Urothelium cell line (cell line): ENCODE measurements at places on chromosomes 3 and 15.

- DNase-seq = no peak
These were observed 597.5 kb upstream of the ROBO2 start for GRCh38 chr3:76442374-76442915.

DNA sequence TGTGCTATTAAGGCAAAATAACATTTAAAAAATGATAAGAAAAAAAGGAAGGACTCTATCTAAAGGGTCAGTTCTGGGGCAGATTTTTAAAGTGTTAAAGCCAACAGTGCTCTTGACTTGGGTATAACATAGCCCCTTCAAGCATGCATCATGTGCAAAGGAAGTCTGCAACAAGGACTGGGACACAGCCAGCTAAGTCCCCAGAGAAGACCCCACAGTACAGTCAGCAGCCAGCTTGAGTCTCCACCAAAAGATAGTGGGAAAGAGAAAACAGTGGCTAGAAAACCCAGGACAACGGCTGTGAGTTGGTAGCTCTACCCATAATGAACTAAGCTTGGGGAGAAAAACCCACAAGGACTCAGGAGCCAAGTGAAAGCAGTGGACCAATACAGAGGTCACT is 86.4 kb upstream of the DCLK3 start:
- no peak for DNase-seq

DNA sequence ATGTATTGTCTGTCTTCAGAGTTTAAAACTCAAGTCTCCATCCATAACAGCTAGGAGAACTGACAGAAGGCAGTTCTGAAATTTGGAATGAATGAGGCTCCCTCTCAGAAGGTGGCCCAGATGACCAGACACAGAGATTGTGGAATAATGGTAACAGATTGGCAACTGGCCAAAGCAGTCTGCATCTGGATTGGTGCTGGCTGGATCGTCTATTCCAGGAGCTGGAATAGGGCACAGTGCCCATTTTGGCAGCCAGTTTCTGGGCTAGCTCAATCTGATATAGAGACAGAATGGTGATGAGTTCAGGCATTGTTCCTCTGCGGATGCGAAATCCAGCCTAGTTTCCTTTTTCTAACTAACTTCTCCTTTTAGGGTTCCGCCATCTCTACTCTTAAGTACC is 851.7 kb downstream of the PDCD6IP start:
- DNase-seq = no peak

DNA sequence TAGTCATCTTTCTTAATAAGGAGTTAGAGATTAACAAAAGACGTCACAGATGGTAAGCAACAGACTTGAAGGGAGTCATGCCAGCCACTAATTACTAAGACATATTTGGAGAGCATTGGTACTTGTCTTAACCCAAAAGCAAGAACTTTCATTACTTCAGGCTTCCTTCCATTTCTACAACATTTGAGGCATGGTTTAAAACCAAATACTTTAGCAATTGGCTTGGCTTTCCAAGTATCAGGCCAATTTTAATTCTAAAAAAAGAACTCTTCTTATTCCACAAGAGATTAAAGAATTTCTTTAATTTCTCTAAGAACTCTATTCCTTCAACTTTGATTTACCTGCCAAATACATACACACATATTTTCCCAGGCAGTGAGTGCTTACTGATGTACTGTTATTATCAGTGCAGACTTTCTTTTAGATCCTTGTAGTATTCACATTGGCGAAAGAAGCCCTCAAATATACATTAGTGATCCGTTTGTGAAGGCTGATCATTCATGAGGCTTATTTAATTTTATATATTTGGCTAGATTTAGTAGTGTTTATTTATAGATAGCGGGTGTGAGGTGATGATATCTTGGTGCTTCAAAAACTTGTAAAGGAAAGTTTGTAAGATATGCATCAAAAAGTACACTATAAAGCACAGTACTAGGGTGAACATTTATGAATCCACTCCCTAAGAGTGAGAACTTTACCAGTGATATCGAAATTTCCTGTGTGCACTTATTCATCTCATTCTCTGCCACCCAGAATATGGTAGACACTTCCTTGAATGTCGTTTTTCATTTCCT is 229.2 kb downstream of the MFSD1 start:
- DNase-seq = no peak

DNA sequence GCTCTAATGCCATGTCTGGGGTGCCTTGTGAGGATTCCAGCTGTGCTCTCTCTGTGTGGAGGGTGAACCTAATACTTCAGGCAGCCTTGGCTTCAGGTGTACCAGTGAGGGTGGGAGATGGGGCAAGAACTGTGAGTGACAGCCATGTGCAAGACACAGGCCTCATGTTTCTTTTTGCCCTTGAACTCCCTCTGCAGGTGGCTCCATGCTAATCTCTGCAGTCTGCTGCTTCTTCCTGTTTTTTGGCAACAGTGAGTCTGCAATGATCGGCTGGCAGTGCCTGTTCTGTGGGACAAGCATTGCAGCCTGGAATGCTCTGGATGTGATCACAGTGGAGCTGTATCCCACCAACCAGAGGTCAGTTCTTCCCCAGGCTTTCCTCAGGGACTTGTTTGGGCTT is 189.3 kb downstream of the SV2B start:
- no peak for DNase-seq

GRCh38 chr3:143511174-143511879 is 336.9 kb downstream of the SLC9A9 start:
- DNase-seq = no peak

DNA sequence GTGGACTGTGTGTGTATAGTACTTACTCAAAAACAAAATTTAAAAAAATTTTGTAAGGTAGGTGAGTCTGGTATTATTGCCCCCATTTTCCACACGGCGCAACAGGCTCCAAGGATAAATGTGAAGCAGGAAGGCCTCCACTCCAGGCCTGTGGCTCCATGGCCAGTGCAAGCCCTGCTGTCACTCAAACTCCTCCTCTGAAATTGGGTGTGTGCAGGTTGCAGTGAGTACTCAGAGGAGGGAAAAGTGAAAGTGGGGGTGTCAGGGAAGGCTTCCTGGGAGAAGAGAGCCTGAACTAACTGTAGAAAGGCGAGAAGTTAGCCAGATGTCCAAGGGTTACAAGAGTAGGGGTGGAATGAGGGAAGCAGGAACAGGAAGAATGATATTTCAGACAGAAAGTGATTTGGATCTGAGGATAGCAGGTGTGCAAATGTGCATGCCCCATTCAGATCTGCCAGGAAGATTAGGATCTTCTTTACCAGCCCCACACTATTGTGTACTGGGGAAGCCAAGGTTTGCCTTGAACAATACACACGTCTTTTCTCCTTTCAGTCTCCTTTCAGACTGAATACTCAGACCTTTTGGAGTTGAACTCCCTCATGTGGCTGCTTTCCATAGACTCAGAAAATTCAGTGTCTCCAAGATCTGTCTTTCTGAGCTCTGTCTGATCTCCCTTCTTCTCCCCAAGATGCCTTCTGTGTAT is 48.7 kb upstream of the RYK start:
- no peak for DNase-seq

GRCh38 chr3:78046566-78046965 is 1006.7 kb downstream of the ROBO2 start:
- DNase-seq = no peak

DNA sequence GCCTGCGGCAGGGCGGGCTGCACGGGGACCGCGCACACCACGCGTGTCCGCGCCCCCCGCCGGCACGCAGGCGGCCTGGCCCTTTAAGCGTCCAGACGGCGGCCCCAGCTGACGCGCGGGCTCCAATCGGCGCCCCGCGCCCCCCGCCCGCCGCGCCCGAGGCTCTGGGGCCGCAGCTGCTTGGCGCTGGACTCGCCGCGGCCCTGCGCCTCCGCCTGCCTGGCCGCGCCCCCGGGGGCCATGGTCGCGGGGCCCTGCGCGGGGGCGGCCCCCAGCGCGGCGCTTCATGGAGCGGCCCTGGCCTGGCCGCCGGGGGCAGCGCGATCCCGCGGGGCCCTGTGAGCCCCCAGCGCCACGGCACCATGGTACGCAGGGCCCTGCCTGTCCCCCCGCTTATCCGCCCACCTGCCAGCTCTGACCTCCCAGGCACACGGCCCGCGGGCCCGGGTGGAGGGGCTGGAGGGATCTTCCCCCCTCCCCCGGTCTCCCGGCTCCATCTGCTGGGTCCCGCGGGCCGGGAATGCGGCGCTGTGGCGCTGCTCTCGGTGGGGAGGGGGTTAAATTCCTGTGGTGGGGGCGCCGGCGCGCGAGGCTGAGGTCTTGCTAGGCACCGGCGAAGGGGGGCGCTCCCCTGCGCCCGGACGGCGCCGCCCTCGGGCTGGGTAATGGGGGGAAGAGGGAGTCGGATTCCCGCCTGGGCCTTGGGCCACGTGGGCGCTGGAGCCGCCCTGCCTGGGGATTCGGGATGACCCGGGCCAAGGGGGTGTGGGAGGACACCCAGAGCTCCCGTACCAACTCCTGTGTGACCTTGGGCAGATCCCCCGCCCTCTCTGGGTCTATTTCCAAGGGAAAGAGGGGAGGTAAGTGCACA is 1.1 kb downstream of the ZBTB47 start:
- peak; percentile 71 for DNase-seq

DNA sequence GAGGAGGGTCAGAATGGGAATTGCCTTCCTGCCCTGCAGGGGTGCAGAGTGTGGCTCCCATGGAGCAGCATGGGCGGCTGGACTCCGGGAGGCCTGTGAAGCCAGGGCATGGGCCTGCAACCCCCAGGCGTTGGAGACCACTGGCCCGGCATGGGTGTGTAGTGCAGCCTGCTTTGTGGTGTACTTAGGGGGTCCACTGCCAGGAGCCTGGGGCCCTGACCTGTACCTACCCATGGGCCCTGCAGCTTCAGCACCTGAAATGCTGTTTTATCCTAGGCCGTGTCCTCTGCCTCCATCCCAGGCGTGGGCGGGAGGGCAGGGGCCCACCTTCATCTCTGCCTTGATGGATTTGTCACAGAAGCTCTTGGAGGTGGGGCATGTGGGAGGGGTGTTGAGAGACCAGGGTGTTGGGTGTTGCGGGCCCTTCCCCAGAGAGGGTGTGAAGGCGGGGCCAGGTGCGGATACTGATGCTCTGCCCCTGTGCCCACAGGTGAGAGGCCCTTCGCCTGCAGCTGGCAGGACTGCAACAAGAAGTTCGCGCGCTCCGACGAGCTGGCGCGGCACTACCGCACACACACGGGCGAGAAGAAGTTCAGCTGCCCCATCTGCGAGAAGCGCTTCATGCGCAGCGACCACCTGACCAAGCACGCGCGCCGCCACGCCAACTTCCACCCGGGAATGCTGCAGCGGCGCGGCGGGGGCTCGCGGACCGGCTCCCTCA is 45.0 kb downstream of the KLF13 start:
- DNase-seq = no peak

- DNase-seq = no peak
These were observed 528 bp upstream of the NIT2 start for GRCh38 chr3:100333970-100334487.

GRCh38 chr15:52731732-52732470 is 52.7 kb upstream of the ATOSA start:
- DNase-seq = no peak

- no peak for DNase-seq
These were observed 732 bp downstream of the SAXO2 start for GRCh38 chr15:82263350-82263749.

GRCh38 chr3:152607179-152607578 is 227.8 kb upstream of the P2RY1 start:
- no peak for DNase-seq

DNA sequence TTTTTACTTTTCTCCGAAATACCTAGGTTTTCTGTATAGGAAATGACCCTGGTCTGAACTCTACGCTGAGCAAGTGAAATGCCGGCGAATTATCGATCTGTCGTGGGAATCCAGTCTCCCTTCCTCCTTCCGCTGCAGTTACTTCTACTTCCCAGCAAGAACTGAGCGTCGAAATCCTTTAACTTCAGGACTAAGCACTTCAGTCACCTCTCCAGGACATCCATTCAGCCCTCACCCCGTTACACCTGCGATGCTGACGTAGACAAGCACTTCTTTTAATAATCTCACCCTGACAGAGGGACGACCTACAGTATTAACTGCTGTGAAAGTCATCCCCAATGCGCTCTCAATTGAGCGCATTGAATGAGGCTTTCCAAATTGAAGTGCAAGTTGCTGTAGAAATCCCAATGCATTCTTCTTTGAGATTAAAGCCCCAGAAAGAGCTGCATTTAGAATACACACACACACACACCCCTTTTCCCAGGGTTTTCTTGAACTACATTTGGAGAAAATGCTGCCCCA is 1.3 kb downstream of the TOP2B start:
- peak; percentile 35 for DNase-seq
